ENCODE measurements at places on chromosomes 7 and 10.

DNA sequence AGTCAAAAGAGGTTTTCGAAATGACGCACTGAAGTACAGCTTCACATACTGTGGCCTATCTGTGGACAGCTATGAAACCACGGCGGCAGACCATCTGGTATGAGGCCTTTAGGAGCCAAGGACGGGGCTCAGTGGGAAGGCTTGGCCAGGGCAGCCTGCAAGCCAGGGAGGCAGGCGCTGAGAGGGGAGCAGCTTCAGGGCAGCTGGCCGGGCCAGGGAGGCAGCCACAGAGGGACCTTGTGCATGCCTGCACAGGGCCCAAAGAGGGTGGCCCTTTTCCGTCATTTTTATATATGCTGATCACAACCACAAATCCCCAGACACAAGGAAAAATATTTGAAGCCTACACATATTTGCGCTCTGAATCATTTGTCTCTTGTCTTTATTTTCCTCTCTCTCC, 13.5 kb downstream of the CALD1 start:
- DNase-seq = no peak

GRCh38 chr10:123772645-123773508, 106.7 kb downstream of the GPR26 start:
- DNase-seq = no peak

- no peak for DNase-seq
These were observed 202.7 kb downstream of the DNAJB6 start for GRCh38 chr7:157539521-157539920.

- no peak for DNase-seq
These were observed 95.1 kb upstream of the SAMD8 start for GRCh38 chr10:75016325-75016724.

- no peak for DNase-seq
These were observed 3.1 kb upstream of the TAS2R38 start for GRCh38 chr7:141976524-141977245.

DNA sequence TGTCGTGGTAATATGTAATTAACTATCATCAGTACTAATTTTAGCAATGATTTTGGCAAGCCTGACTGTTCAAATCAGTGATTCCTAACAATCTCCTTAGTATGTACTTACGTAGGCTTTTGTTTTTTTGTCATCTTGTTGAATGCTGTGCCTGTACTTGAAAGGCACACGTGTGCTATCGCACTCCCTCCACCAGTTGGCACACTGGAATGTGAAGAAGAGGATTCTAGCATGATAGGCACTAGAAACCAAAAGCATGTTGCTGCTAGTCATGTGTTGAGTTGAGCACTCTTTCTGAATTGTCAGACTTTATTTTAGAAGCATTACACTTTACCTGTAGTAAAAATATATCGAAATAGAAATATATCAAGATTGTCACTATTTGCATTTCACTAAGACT, 59.1 kb downstream of the TASOR2 start:
- DNase-seq = no peak

- no peak for DNase-seq
These were observed 53.3 kb upstream of the CTBP2 start for GRCh38 chr10:125213541-125214282.

DNA sequence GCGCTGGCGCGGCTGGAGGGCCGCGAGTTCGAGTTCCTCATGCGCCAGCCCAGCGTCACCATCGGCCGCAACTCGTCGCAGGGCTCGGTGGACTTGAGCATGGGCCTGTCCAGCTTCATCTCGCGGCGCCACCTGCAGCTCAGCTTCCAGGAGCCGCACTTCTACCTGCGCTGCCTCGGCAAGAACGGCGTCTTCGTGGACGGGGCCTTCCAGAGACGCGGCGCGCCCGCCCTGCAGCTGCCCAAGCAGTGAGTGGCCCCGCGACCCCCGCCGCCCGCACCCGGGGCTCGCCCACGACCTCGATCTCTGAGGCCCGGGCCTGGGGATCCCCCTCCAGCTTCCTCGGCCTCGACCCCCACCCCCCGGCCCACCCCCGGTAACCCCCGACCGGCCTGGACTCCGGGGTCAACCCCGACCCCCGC, 537 bp downstream of the FOXK1 start:
- no peak for DNase-seq

DNA sequence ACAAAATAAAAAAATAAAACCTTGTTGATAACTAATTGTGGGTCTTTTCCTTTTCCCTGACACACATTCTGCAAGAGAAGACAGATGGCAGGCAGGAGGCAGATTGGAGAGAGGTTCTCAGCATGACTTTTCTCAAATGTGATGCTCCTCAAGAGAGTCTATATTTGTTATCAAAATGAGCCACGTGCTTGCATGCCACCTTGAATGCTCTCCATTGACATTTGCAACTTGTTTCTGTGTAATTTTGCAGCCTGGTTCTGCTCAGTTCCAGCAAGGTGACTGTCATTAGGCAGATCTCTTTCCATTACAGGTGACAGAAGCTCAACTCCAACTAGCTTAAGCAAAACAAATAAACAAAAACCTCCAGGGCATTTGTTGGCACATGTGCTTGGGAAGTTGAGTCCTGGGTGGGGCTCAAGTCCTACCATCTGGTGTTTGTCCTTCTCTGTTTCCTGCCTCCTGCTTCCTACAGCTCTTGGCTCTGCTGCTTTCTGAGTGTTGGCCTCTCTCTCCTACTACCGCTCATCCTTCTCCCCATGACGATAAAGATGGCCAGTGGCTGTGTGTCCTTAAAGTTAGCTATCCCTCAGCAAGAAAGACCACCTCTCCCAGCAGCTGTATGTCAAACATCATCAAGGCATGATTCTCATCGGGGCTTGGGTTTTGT, 56.7 kb downstream of the GRK5 start:
- no peak for DNase-seq
